Kidney tubule cell (primary cell): ENCODE measurements at places on chromosomes 2 and 18.

GRCh38 chr2:84613082-84613481 lies 96.8 kb downstream of the DNAH6 start:
- peak; percentile 53 for DNase-seq

DNA sequence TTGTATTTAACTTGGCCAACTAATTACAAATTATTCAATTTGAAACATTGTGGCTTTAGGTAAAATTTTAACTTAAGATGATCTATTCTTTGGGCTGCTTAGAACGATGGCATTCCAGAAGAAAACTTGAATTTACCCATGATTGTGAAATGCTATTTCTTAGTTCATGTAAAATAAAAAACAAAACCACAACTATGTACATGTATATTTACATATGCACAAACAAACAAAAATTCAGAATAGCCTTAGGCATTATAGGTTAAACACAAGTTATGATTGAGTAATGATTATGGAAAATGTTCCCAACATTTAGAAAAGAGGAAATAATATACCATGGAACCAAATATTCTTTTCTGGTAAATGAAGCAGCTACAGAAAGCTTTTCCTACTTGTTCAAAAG lies 3.5 kb upstream of the SMCHD1 start:
- no peak for DNase-seq

GRCh38 chr2:223396993-223397392 lies 205.2 kb downstream of the SCG2 start:
- DNase-seq = no peak

DNA sequence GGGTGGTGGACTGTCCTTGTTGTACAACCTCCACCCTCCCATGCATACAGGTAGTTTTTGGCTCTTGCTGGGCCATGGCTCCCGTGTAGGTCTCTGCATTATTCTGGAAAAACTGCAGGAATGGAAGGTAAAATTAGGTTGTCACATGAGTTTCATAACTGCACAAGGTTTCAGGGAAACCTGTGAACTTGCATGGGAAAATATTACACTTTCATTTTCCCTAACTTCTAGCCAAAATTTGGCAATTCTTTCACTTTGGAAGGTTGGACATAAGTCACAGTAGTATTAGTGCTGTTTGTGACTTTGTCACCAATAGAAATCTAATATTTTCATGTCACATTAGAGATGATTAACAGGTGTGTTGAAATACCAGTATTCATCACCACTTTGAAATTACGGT lies 118.1 kb upstream of the MGAT5 start:
- DNase-seq = peak; percentile 25

DNA sequence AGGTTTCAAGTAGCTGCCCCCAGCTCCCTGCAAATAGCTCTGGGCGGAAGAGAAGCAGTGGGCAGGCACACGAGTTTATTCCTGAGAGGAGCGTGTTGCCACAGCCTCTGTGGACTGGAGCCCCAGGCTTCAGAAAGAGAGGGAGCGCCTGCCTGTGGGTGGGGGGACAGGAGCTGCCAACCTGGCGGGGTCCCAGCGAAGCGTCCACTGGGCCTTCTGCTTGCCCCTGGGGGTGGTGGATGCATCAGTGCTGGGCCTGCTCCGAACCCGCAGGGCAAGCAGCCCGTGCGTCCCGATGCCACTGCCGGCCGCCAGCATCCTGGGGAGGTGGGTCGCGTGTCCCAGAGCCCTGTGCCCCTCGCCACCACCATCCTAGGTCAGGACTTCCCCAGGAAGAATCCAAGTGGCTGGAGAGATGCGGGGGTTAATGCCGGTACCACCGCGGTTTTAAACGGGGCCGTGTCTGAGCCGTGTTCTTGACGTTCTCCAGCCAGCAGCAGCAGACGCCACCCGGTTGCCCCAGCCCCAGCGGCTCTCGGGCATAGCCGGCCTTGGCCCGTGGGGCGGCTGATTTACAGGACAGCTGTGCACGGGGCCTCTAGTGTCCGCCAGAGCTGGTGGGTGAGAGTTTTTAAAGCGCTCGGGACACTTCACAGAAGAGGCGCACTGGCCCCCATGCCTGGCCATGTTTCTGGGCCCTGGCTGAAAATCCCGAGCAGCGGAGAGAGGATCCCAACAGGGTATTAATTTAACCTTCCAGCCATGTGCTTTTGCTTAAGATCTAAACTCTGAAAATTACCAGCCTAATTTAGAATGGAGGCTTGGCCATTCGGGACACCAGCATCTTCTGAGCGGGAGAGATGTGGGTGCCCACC lies 84.7 kb downstream of the NFATC1 start:
- DNase-seq = no peak

- no peak for DNase-seq
Measured at GRCh38 chr2:105110295-105110829, 72.5 kb downstream of the MRPS9 start.

DNA sequence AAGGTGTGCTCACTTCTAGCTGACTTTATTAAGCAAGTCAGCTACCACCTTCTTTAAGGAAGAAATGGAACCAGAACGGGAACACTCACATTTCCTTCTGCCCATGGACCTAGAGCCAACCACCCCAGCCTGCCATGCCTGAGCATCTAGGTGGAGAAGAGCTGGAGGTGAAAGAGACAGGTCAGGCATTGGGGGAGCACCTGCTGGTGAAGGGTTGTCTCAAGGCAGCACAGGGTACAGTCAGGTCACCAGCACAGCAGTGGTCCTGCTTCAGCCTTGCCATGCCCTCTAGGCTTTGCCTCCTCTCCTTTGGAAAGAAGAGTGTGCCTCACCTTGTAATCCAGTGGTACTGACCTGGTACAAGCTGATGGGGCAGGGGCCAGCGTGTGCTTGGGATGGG lies 107.9 kb downstream of the KCNF1 start:
- no peak for DNase-seq

DNA sequence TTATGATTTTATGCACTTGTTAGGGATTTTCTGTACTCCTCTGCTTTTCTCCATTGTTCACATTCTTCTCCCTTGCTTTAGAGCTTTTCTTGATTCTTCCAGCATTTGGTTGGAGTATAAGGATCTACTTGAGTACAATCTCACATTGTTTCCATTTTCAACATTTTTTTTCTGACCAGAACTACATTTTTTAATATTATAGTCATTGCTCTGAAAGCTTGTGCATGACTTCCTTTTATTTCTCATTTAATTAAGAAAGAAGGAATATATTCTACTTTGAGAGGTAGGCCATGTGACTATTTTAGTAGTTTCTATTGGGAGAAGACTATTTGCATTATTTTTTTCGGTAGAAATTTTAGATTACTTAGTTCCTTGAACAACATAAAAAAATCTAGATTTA lies 200.4 kb downstream of the TMEM247 start:
- DNase-seq = no peak

GRCh38 chr2:148716378-148716920 lies 71.9 kb downstream of the EPC2 start:
- no peak for DNase-seq

- no peak for DNase-seq
Measured at GRCh38 chr2:175207741-175208438, 26.4 kb upstream of the ATP5MC3 start.

DNA sequence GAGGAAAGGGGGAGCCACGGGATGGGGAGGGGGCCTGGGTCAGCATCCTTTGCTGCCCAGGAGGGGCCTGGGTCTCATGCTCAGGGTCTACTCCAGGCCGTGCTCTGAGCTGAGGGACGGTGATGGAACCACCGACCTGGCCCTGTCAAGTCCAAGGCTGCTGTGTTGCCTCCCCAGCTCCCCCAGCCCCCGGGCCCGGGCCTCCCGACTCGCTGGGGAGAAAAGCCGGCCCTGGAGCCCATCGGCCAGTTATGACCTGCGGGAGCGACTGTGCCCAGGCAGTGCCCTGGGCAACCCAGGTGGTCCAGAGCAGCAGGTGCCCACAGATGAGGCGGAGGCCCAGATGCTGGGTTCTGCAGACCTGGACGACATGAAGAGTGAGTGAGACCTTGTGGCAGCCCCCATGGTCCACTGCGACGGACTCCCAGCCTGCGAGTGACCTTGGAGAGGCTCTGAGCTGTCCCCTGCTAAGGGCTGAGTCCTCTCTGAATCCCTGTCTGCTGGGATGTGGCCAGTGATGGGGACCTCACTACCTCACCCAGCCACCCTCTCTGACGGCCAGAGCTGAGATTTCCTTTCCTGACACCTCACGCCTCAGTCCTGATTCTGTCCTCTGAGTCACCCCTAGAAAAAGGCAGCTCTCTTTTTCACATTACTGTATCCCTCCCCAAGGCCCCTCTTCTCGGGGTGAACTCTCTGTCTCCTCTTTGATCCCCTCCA lies 2.7 kb downstream of the SLC4A3 start:
- DNase-seq = no peak

- no peak for DNase-seq
Measured at GRCh38 chr2:217270485-217271121, 410.7 kb upstream of the TNP1 start.

DNA sequence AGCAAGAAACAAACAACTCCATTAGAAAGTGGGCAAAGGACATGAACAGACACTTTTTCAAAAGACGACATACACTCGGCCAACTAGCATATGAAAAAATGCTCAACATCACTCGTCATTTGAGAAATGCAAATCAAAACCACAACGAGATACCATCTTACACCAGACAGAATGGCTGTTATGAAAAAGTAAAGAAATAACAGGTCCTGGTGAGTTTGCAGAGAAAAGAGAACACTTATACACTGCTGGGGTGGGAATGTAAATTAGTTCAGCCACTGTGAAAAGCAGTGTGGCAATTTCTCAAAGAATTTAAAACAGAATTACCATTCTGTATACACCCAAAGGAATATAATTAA lies 130.5 kb downstream of the PLCL1 start:
- DNase-seq = no peak

DNA sequence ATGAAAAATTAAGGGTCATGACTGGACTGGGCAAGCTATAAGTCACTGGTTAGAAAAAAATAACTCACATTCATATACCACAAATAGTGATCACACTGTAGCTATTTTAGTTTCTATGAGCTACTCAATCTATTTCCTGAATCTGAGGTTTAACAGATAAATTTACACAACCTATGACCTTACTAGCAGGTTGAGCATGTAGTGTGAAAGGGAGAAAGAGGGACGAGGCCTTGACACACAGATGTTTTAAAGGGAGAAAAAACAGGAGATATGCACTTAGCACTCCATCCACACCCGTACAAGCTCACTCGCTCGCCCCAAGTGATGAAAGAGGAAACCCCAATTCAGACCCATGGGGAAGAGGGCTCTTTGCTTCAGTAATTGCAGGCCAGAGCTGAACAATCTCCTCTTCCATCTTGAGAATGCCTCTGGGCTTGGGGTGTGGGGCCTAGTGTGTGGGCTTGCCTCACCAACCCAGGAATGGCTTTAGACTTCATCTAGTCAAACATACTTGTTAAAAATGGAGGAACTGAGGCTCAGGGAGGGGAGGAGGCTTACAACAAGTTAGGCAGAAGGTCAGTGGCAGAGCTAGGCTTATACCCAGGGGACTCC lies 10.7 kb downstream of the CYRIA start:
- no peak for DNase-seq

DNA sequence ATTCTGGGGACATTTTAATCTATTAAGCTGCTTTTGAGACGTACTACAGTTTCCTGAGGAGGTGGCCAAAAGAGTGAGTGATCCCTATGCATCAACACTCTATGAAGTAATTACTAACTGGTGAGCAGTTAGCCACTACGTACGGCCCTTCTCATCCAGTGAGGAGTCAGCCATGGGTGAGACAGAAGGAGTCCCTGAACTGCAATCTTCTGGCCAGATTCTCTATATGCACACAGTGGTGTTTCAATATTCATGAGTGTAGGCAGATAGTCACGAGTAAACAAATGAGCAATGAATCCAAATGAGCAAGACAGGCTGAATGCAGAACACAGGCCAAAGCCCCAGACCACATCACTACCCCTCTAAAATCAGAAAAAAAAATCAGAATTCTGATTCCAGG lies 29.8 kb upstream of the TMEM214 start:
- no peak for DNase-seq

- no peak for DNase-seq
Measured at GRCh38 chr2:235608200-235608887, 114.5 kb downstream of the AGAP1 start.

GRCh38 chr18:63137999-63138435 lies 181.6 kb downstream of the BCL2 start:
- DNase-seq = no peak

GRCh38 chr2:42353792-42354429 lies 7.1 kb downstream of the COX7A2L start:
- DNase-seq = no peak

GRCh38 chr18:48864876-48865275 lies 85.9 kb downstream of the SMAD7 start:
- no peak for DNase-seq

DNA sequence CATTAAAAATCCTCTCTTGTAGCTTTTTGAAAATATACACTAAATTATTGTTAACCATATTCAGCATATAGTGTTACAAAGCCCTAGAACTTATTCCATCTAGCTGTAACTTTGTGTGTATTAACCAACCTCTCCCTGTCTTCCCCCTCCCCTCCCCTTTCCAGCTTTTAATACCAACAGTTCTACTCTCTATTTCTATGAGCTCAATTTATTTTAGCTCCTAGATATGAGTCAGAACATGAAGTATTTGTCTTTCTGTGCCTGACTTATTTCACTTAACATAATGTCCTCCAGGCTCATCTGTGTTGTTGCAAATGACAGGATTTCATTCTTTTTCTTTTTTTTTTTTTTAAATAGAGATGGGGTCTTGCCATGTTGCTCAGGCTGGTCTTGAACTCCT lies 45.1 kb downstream of the GPD2 start:
- DNase-seq = peak; percentile 23

- no peak for DNase-seq
Measured at GRCh38 chr2:109497911-109498870, 115.6 kb downstream of the SEPTIN10 start.

DNA sequence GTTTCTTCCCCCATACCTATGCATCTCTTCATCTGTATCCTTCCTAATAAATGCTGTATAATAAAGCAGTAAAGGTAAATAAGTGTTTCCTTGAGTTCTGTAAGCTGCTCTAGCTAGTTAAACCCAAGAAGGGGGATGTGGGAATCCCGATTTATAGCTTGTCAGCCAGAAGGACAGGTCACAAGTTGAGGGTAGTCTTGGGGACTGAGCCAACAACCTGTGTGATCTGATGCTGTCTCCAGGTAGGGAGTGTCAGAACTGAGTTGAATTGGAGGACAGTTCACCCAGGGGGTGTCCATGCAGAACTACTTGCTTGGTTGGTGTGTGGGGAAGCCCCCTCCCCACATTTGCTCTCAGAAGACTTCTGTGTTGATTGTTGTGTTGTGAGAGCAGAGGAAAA lies 112.4 kb downstream of the LDLRAD4 start:
- no peak for DNase-seq

DNA sequence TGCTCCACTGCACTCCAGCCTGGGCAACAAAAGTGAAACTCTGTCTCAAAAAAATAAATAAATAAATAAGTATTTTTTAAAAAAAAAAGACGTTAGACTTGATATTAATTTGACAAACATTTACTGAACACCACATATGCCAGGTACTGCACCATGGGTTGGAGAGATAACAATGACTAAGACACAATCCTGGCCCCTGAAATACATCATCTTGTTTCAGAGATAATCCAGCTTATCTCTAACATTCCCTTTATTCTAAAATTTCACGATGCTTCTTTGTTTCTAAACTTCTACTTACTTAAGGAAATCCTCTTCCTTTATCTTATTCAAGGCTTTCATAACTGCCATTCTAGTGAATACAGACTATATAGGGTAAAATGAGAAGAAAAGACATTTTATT lies 55.0 kb upstream of the PEX13 start:
- DNase-seq = no peak
